ENCODE measurements at places on chromosomes 1 and 21.

DNA sequence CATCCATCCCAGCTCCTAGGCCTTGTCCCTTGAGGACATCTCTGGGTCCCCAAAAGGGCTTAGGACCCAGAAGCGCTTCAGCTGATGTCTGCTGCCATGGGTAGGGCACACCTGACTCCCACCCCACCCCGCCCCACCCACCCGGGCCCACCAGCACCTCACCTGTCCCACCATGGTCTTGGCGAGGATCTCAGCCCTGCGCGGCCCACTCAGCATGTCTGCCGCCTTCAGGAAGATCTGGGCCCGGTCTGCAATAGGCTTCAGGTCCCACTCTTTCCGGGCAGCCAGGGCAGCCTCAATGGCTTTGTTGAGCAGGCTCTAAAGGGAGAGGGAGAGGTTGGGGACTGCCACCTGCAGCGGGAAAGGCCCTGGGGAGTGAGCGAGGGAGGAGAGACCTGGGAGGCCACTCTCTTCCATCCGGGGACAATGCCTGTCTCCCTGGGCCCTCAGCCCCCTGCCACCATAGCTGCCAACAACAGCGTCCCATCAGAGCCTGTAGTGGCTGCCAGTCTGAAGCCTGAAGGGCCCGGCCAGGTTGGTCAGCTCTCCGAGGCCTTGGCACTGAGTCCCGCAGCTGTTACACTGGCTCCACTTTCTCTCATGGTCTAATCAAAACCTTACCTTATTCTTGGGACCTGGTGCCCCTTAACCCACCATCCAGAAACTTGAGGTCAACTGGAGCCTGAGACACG lies 16.9 kb downstream of the ALDH4A1 start:
- DNase-seq: no peak

GRCh38 chr1:82299656-82300055 lies 498.9 kb downstream of the ADGRL2 start:
- no peak for DNase-seq

- no peak for DNase-seq
Measured at GRCh38 chr1:191541758-191542157, 616.5 kb upstream of the RGS18 start.

DNA sequence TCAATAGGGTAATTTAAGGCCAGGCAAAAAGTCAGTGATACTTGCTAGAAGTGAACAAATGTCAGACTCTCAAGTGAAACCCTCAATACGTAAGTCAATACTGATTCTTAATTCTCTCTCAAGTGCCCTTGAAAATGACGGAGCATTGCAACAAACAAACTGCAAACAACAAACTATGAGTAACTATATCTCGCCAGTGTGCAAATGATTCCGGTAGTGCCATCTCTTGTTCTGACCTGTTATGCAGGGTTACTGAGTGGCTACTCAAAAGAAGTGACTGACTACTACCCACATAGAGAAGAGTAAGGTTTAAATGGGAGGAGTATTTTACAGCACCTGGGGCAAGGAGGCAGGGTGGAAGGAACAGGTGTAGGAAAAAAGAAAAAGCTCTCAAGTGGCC lies 1.6 kb downstream of the SLC19A2 start:
- no peak for DNase-seq

GRCh38 chr1:2234762-2235113 lies 6.6 kb downstream of the SKI start:
- DNase-seq: no peak

DNA sequence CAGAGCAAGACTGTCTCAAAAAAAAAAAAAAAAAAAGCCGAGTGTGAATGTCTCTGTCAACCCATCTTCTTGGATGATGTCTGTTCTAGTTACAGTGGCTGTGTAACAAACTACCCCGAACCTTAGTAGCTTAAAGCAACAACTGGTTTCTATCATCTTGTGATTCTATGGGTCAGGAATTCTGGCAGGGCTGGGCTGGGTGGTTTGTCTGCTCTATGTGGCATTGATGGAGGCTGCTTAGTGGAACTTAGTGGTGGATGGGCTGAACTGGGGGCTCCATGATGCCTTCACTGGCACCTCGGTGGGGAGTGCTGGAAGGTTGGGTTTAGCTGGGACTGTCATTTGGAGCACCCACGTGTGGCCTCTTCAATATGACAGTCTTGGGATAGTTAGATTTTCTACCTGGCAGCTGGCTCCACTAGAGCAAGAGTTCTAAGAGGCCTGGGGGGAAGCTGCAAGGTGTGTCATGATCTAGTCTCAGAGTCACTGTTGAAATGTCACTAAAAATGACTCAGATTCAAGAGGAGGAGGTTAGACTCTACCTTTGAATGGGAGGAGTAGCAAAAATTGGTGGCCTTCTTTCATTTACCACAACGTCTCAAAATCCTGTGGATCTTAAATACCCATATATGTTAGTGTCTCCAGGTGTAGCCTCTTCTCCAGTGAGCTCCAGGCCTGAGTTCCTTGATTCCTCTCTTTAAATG lies 18.6 kb downstream of the ACOT11 start:
- no peak for DNase-seq

DNA sequence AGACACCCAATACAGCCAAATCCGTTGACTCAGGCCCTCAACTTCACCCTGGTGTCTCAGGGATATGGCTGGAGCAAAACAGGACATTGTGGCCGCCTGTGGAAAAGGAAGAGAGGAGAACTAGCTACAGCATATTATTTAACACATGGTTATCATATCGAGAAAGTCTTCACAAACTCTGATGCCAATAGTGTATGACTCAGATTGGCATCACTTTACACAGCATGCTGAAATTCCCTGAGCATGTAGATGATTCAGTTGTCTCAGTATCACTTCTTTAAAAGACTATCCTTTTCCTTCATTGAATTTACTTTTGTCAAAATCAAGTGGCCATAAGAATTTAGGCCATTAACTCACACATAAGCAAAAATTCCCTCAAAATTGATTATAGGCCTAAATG lies 20.1 kb downstream of the HSD3B2 start:
- DNase-seq: no peak

GRCh38 chr1:16249596-16250241 lies 12.7 kb upstream of the CPLANE2 start:
- DNase-seq: no peak

DNA sequence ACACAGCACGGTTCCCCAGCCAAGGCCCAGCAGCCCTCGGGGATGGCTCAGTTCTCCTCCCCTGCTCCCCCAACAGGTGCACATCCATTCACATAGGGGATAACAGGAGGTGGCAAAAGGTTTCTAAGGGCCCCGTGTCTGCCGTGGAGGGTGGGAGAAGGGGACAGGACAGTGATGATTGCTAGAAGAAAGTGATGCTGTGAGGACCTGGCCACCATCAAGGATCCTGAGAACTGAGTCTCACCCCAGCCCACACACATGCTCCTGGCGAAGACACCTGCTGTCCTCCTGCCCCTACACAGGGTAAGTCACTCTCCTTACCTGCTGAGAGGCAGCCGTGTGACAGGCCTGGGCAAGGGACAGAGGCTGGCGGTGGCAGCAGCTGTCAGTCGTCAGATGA lies 54.5 kb downstream of the GNG4 start:
- DNase-seq: no peak

- no peak for DNase-seq
Measured at GRCh38 chr1:194268839-194269238, 1082.4 kb upstream of the B3GALT2 start.

DNA sequence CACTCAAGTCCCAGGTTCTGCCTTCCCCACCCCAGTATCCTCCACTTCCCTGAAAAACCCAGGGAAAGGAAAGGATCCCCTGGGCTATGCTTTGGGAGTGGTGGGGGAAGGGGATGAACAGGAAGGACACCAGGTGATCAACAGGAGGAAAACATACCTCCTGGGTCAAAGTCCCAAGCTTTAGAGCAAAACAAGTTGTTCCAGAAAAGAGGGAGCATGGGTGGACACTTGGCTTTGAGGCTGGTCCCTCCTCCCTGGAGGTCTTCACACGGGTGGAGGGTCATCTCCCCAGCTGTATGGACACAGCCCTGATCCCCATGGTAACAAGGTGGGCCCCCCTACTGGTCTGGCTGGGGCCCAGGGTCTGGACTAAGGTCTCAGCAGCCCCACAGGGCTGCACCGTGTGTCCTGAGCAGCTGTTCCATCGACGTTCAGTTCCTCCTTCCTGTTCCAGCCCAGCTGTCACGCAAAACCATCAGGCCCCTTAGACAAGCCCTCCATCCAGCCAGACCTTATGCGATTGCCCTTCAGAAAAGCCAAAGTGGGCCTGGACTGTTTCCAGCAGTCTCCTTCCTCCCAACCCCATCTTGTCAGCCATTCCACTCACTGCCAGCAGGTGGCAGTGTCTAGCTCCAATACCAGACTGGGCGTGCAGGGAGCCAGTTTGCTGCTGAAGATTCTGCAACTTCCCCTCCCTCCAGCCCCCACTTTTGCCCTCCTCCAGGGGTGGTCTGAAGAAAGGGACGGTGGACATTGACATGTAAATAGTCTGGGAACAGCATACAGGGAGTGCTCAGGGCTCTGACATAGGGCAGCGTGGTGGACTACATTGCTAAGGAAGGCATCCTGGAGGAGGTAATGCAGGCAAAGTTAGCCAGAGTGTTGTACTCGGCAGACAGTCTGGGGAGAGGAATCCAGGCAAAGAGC lies 2.9 kb upstream of the PDZK1IP1 start:
- DNase-seq: peak; percentile 63
